ENCODE measurements at places on chromosomes 7 and 10. TPM values are rescaled to one million over a fixed set of nuclear protein-coding genes. Genes with fewer than 3 reads are reported as not detected.

The NPC1L1 gene
- 0.12 TPM for total RNA-seq

The GIMAP4 gene
- 10.5 TPM for total RNA-seq

The SGCE gene
- total RNA-seq = 6.8 TPM

The CCDC126 gene
- total RNA-seq = 10.4 TPM

The BET1 gene
- total RNA-seq = 21.4 TPM

The CHST12 gene
- 10.7 TPM for total RNA-seq

The CNNM1 gene
- 0.38 TPM for total RNA-seq

- peak; percentile 22 for DNase-seq
These were observed 1.2 kb downstream of the BRAF start for GRCh38 chr7:140923358-140924006.

- no peak for DNase-seq
These were observed 122.9 kb upstream of the GLI3 start for GRCh38 chr7:42359946-42360345.

DNA sequence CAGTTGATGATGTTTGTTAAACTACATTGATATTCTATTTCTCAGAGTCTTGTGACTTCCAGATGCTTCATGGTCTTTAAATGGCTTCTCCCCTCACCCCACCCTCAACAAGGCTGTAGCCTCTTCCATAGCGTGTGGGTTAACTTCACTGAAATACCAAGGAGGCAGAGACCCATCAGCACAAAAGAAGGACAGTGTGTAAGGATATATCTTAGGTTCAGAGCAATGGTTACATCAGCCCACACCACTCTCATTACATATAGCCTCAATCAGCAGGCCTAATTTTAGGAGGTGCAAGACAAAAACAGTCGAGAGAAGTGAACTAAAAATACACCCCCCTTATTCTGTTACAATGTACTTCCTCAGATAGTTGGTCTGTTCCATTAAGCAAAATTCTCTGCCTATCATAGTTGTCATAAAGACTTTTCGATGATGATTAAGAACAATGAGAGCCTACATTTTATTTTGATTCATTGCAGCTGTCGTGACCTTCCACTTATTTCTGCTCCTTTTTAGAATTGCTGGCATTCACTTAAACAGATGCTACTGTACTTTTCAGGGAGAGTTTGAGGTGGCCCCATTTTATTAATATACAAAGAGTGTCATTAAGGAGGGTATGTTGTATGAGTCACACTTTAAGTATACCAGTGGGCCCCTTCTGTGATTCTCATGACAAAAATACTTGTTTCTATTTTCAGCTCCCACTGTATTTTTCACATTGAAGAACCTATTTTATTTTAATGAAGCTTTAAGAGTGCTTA lies 52.1 kb downstream of the WIPF3 start:
- no peak for DNase-seq

GRCh38 chr10:18659819-18660535 lies 746 bp downstream of the ARL5B start:
- no peak for DNase-seq

DNA sequence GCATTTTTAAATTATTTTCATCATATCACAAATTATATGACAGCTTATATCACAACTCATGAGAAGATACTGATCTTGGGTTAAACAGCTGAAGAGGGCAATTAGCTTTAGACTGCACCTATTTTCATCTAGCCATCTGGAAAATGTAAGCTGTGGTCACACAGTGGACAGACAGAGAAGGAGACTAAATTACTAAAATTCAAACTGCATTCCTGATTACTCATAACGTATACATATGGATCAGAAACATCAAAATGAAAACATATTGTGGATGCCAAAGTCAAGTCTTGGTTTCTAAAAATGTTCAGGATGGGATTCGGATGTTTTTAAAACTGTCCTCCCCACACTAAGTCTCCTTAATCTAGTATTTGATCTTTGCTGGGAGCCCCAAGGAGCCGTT lies 6.6 kb downstream of the BBIP1 start:
- DNase-seq = no peak

GRCh38 chr7:18086165-18087025 lies 58.7 kb upstream of the PRPS1L1 start:
- peak; percentile 28 for DNase-seq

DNA sequence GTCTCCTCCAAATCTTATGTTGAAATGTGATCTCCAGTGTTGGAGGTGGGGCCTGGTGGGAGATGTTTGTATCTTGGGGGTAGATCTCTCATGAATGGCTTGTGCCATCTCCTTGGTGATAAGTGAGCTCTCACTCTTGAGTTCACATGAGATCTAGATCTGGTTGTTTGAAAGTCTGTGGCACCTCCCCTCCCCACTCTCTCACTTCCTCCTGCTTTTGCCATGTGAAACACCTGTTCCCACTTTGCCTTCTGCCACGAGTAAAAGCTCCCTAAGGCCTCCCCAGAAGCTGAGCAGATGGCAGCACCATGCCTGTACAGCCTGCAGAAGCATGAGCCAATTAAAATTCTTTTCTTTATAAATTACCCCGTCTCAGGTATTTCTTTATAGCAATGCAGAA lies 23.5 kb downstream of the TMEM229A start:
- DNase-seq = no peak

GRCh38 chr7:104208421-104208780 lies 588 bp upstream of the ORC5 start:
- no peak for DNase-seq

GRCh38 chr7:77269360-77270093 lies 69.9 kb upstream of the FGL2 start:
- no peak for DNase-seq

Measured in mucosa of descending colon (tissue), 3 donors.